ENCODE measurements at places on chromosomes 3 and 15.
A peak's percentile ranks its signal among the peaks of the same experiment; 100 is the strongest.

GRCh38 chr3:179174898-179175297, 26.7 kb downstream of the PIK3CA start:
- DNase-seq: no peak

GRCh38 chr3:26997226-26997625, 372.0 kb downstream of the NEK10 start:
- DNase-seq: no peak

GRCh38 chr3:188529228-188529627, 375.3 kb downstream of the LPP start:
- no peak for DNase-seq

- peak; percentile 27 for DNase-seq
Measured at GRCh38 chr3:111072031-111072921, 660 bp downstream of the NECTIN3 start.

DNA sequence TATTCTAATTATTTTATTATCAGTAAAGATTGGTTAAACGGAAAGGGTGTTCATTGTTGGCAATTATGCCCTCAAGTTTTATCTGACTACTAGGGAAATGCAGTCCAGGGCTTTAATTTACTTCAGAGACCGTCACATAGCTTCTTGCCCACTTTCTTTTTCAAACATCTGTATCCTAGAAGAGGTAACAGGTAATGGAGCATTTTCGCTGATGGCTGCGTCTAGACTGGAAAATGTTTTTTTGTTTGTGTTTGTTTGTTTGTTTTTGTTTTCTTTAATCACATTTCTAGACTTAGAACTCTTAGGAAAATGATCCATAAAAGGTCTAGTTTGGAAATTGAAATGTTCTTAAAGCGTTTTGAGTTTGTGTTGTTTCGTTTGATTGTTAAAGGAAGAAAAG, 71.4 kb downstream of the ANXA2 start:
- no peak for DNase-seq

DNA sequence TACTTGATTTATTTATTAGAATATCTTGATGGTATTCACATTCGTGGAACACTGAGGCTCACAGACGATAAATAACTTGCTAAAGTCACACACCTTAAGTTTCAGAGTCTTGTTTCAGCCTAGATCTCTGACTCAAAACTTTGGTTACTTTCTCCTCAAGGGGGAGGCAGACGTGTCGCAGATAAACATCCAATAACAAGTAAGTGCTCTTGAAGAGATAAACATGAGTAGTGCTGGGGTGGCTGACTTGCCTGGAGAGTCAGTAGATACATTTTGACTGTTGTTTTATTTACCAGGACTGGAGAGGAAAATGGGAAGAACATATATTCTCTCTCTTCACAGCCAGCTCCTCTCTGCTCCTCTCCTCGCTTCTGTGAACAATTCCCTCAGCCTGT, 31.3 kb downstream of the FBXO45 start:
- DNase-seq: no peak

- DNase-seq: no peak
Measured at GRCh38 chr3:120353463-120353862, 4.3 kb upstream of the LRRC58 start.

DNA sequence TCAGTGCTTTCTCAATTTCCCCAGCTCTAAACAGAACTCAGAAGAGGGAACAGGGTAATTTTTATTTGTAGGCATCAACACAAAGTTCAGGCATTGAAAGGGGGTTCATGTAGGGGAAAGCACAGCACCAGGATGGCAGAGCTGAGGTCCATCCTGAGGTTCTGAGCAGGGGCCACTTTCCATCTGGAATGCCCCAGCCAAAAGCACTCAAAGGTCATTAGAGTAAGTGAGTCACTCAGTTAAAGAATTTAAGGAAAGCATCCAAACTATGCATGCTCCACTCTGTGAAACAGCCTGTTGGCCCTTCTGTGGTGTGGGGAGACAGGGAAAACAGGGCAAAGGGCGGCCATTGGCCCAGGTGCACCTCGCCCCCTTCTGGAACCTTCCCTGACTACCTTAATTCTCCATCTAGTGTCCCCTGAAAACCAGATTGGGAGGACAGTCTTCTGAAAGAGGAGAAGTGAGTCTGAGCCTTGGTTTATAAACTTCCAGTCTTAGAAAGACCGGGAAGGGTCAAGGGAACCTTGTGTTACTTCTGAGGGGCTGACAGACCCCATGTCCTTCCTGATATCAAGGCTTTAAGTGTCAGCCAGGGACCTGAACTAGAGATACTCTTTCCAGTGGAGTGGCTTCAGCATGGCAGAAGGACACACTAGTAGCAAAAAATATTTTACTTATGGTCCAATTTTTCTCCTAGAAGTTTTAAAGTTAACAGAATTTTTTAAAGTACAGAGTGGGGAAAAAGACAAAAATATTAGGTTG, 133.3 kb downstream of the MYLK start:
- no peak for DNase-seq

DNA sequence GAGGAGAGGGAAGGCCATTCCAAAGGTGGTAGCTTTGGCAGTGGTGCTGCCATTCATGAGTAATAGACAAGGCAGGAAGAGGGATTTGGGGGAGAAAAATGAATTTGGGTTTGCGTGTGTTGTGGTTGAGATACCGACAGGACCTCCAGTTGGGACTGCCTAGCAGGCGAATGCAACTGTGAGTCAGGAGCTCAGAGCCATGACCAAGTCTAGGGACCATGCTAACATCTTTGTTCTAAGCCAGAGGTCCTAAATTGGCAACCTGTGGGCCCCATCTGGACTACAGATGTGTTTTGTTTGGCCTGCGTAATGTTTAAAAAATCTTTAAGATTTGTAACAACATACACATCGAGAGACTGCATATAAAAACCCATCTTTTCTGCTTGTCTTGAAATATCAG, 61.6 kb downstream of the SAMMSON start:
- DNase-seq: no peak

DNA sequence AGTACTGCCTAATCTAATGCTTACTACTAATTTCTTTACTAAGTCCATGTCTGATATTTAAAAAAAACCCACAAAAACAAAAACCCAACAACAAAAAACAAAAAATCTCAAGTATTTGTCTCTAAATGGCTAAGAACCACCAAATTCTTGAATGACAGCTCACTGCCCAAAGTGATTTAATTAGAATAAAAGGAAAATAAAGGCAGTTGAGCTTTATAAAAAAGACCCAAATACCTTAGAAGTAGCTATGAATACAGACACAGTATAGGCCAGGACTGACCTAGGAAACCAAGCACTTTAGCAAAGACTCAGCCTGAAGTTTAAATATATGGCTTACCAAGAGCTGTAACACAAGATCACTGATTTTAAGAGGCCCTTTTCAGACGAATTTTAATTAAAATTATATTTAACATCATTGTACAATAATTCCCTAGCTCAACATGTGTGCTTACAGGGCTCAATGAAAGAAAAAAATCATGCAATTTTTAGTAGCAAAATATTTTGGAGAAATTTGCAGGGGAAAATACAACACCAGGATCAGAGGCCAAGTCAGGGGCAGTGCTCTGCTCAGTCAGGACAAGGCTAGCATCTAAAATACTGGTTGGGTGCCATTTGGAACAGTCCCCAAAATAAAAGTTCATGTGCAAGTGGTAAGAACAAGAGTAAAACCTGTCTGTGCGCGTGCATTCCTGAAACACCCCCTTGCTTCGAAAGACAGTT, 24.8 kb downstream of the UQCC5 start:
- DNase-seq: no peak

- DNase-seq: no peak
Measured at GRCh38 chr15:75760704-75761435, 48.2 kb upstream of the CSPG4 start.

- DNase-seq: no peak
Measured at GRCh38 chr15:95687686-95688085, 642.8 kb upstream of the NR2F2 start.

DNA sequence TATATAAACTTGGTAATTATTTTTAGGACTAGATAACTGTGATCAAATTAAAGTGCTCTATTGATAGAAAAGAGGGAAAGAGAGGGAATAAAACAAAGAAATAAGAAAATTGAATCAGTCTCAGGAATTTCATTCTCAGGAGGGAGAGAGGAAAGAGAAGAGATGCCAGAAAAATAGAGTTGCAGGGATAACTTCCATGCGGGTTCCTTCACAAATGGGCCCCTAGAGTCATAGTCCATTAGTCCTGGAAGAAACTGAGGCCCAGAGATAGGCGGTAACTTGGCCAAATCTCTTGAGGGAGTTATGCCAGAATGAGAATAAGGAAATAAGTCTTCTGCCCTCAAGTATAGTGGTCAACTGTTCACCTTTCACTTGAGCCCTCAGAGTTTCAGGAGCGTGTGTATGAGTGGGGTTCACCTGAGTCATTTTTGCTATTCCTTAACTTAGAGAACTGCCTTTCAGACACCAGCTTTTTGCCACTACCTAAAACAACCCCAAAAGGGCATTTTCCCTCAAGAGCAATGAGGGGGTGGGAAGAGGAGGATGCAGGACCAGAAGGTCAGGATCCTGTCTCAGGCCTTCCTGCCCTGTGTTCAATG, 192.6 kb downstream of the MEX3B start:
- no peak for DNase-seq

DNA sequence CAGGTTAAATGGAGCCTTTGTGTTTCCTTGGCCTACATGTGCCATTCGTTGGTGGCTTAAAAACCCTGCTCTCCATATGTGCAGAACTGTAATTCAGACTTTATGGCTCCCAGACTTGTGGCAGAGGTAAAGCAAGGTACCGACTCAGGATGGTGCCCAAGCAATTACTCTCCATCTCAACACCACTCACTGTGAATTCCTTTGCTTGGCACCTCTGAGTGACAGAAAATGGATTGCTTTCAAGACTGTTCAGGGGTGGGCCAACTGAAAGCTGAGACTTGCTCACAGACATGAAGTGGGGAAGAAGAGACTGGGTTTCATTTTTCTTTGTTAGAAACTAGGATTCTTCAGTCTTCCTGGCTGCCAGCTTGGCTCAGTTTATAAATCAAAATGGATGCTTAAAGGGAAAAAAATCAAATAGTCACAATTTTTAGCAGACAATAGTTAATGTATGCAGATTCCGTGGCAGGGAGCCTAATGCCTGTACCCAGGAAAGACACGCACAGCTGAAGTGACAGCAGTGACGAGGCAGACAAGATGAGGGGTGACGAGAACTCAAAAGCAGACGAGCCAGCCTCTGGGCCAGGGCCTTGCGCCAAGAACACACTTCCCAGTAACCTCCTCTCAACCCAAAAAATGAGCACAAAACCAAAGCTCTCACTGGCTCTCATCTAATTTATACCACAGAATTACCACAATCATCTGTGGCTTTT, 207.9 kb upstream of the SLC2A2 start:
- DNase-seq: no peak

DNA sequence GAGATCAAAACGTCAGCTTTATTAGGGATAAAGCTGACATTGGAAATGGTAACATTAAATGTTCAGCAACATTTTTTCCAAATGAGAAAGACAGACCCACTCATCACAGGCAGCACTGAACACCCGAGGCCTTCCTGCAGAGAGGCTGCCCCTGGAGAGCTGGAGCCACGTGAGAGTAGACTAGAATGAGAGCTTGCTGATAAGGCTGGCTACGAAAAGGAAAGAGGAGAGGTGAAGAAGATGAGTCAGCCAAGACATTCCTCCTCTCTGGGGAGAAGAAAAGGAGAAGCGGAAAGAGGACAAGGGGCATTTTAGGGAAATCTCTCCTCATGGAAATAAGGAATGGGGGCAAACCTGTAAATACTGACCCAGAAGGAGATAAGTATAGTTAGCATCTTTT, 7.3 kb downstream of the CYP19A1 start:
- no peak for DNase-seq

DNA sequence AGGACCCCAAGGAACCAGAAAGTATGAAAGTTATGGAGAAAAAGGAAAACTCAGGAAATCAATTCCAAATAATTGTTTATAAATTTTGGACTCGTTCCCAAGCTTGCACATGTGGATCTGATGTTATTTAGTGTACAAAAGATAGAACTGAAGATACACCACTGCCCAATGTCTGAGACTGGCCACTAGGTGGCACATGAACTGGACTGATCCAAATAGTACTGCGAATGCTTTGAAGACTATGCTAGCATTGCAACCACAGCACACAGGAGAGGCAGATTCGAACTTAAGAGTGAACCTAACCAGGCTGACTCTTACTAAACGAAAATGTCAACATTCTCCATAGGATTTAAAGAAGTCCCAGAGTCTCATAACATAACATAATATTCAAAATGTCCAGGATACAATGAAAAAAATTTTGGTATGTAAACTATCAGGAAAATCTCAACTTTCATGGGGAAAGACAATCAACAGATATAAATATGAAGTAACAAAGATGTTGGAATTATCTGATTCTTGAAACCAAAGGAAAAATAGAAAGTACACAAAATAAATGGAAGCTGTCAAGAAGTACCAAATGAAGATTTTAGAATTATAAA, 596.7 kb downstream of the FGF12 start:
- no peak for DNase-seq

DNA sequence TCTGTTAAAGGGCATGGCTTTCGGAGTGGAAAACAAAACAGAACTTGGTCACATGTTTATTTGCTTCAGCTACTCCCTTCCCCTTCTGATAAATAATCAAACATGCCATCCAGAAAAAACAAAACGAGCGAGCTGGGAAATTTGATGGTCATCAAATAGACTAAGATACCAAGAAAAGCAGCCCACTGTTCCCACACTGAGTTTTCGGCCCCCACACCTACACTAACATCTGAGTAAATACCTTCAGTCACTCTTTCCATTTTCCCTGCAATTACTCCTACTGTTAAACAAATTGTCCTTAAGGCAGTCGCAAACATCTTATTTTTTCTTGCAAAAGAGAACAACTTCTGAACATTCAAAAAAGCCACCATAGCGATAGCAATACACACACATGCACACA, 454.6 kb downstream of the FOXP1 start:
- DNase-seq: peak; percentile 34

DNA sequence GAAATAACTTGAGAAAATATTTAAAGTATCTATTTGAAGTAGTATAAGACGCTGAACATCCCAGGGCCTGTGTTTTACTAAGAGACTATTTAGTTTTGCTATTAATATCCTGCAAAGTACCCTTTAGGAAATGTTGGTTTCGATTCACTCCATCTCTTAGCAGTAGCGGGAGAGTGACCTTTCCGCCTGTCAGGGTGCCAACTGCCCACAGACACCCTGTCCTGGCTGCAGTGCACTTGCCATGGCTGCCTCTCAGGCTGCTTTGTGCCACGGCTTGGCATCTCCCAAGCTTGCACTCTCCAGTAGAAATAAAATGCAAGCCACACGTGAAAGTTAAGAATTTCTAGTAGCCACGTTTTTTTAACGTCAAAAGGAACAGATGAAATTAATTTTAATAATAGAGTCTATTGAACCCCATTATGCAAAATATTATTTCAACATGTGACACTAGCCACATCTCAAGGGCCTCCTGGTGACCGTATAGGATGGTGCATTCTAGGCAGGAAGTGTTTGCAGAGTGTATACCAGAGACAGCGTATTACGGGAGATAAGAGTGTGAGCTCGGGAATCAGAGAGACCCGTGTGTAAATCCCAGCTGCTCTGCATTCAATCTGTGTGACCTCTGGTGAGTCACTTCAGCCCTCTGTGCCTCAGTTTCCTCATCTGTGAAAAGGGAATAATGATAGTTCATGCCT, 19.8 kb downstream of the ADAMTS9 start:
- DNase-seq: no peak

DNA sequence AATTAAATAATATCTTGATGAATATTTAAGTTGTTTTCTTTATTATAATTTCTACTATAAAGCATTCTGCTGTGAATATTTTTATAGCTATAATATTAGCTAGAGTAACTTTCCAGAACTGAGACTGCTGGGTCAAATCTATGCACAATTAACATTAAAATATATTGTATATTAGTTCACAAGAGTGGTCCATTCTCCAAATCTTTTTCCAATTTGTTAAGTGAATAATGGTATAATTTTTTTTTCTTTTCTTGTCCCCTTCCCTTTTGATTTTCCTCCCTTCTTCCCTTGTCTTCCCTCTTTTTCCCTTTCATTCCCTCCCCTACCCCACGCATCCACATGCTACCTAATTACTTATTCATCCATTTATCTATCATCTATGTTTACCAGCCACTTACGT, 977.5 kb downstream of the TUSC7 start:
- DNase-seq: no peak
